ENCODE measurements at places on chromosomes 5 and 9. TPM values are rescaled to one million over a fixed set of nuclear protein-coding genes. Genes with fewer than 3 reads are reported as not detected.

TUSC1 gene
- polyA plus RNA-seq, result 10.5 TPM

GRM6 gene
- not detected for polyA plus RNA-seq

BARHL1 gene
- polyA plus RNA-seq, result not detected

ANKRD31 gene
- 0.08 TPM for polyA plus RNA-seq

RHOBTB3 gene
- polyA plus RNA-seq, result 28.4 TPM

RGMB gene
- 14.2 TPM for polyA plus RNA-seq

ZNF300 gene
- polyA plus RNA-seq, result 9.9 TPM

RASGRF2 gene
- 0.63 TPM for polyA plus RNA-seq

NDOR1 gene
- polyA plus RNA-seq, result 4.6 TPM

SMC5 gene
- 10.1 TPM for polyA plus RNA-seq

SPATA31C1 gene
- not detected for polyA plus RNA-seq

PCDHB9 gene
- 0.19 TPM for polyA plus RNA-seq

PCDHGA1 gene
- not detected for polyA plus RNA-seq

FOXD4L3 gene
- not detected for polyA plus RNA-seq

MAP1B gene
- 3.1 TPM for polyA plus RNA-seq

SIT1 gene
- 0.62 TPM for polyA plus RNA-seq

C1QTNF2 gene
- polyA plus RNA-seq, result 0.53 TPM

CSF2 gene
- polyA plus RNA-seq, result not detected

ANKRD20A1 gene
- 0.93 TPM for polyA plus RNA-seq

IFNA13 gene
- polyA plus RNA-seq, result not detected

SELENOP gene
- 236 TPM for polyA plus RNA-seq

LRRC70 gene
- polyA plus RNA-seq, result 0.68 TPM

ARHGEF39 gene
- polyA plus RNA-seq, result 3.2 TPM

RNF183 gene
- polyA plus RNA-seq, result 1.2 TPM

GGTA1 gene
- polyA plus RNA-seq, result 6.2 TPM

FSTL4 gene
- polyA plus RNA-seq, result not detected

SLC45A2 gene
- polyA plus RNA-seq, result 0.19 TPM

STXBP1 gene
- 8.7 TPM for polyA plus RNA-seq

WDR70 gene
- polyA plus RNA-seq, result 13.0 TPM

CLIC3 gene
- polyA plus RNA-seq, result 70.9 TPM

KIF4B gene
- not detected for polyA plus RNA-seq

SSBP2 gene
- 28.3 TPM for polyA plus RNA-seq

FKBP15 gene
- 9.6 TPM for polyA plus RNA-seq

ARRDC1 gene
- 93.5 TPM for polyA plus RNA-seq

ADAMTSL1 gene
- polyA plus RNA-seq, result 5.8 TPM

CAMK2A gene
- polyA plus RNA-seq, result 0.15 TPM

FOXD4L5 gene
- polyA plus RNA-seq, result not detected

IFNA21 gene
- not detected for polyA plus RNA-seq

All from stomach (tissue), 19 donors.